Activated CD4-positive, alpha-beta T cell treated with anti-CD3 and anti-CD28 coated beads, Interleukin-2, amount 50 U/mL, for 1 hour (primary cell): ENCODE measurements at places on chromosomes 2 and 18.

DNA sequence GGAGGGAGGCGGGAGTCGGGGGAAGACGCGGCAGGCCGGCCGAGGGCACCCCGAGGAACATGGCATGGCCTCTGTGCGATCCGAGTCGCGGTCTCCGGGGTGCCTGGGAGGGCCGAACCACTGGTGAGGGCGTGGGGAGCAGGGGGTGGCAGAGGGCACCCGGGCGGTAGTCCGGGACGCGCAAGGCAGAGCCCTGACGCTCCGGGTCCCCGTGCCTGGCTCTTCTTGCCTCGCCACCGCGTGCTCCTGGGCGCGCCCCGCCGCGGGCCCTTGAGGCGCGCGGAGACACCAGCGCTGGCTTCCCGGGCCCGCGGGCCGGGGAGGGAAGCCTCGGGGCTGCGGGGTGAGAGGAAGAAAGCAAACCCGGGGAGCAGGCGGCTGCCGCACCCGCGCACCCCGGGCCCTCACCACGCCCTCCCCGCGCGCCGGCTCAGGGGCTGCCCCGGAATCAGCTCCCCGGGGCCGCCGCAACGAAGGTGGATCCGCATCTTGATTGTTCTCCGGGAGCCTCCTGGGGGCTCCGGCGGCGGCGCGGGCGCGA is 4.3 kb downstream of the SOX11 start:
- no peak for DNase-seq

GRCh38 chr2:27058210-27058609 is 6.7 kb downstream of the AGBL5 start:
- no peak for DNase-seq

- DNase-seq = no peak
These were observed 399.8 kb upstream of the ST6GAL2 start for GRCh38 chr2:107285621-107286299.

- peak; percentile 17 for DNase-seq
These were observed 79.0 kb downstream of the CIB4 start for GRCh38 chr2:26561918-26562810.

DNA sequence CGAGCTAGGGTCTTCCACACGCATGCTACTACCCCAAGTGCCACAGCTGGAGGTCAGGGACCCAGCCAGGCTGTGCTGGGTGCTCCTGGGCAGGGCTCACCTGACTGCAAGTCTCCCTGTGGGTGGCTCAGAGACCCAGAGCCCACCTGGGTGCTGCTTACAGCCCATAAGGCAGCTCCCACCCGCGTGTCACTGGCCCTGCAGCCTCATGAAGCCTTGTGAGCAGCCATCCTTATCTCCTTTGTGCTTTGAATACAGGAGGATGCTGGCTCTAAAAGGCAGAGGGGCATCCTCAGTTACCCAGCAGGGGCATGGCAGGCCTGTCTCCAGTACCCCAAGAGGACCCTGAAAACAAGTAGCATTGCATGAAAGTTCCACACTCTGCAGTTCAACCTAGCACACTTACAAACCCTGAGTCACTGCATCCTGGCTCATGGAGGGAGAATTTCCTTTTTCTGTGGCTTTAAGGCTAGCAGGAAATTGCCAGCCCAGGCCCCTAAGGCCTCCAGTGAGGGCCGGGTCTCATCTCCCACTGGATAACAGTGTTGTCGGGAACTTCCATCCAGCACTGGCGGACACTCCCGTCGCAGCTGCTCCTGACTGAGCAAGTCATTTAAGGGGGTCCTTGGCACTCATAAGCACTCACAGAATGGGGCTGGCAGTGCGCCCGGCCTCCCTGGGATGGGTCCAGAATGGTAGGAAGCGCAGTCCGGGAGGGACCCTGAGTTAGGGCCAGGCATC is 137.1 kb downstream of the RPIA start:
- no peak for DNase-seq

DNA sequence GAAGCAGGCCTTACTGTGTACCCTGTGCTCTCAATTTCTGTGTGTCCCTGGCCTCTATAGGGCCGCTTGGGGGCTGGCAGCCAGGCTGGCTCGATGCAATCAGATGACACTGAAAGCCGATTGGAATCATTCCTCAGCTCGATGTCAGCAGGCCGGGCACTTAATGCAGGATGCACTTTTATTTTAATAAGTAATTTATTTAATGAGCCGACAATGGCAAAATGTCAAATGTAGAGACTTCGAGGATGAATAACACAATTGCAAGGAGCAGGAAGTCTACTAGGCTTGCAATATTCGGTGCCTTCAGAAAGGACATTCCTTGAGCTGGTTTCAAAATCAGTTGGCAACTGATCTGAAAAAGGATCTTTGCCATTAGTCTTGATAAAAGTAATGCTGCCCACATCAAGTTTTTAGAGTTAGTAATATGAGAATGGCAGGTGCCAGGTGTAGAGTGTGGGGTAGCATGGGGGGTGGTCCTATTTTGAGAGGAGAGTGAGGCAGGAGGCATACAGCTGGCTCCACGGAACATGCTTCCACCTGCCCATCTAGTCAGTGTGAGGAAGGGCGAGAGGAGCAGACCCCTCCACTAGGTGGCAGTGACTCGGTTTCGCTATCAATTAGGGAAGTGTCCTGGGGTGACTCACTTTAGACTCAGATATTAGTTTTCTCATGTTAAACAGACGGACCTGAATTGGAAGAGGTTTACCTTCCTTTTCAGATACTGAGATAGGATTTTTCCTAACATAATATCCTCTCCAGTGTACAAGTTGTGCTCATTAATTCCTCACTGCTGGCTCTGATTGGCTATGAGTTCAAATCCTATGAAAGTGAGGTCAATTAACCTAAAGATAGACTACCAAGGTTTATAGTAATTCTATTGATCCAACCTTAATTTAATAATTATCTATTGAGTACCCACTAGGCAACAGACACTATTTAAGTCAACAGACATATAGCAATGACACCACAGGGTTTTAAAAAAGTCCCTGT is 80.9 kb downstream of the NABP1 start:
- DNase-seq = peak; percentile 44

- no peak for DNase-seq
These were observed 21.9 kb downstream of the TMEM177 start for GRCh38 chr2:119700866-119701265.

DNA sequence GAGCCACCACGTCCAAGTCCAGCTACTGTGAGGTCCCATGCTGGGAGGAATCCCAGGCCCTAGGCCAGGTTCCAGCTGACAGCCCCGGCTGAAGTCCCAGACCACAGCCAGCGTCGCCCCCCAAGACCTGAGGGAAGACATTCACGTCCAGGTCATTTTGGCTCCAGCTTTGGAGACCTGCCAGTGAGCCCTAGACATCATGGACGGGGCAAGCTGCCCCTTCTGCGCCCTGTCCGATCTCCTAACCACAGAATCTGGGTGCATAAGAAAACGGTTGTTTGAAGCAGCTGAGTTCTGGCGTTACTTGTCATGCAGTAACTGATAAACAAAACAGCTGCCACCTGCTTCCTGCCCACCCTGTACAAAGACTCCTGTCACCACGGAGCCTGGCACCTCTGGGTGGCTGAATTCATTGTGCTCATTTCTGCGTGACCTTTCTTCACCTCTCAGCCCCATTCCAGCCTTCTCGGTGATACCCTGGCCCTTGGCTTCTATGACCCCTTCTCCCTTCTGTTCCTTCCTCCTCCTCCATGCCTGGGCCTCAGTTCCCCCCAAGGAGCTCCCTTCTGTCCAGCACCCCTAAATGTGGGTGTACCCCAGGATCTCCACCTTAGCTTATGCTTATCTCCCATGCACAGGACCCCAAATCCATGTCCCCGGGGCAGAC is 72.6 kb upstream of the SMAD7 start:
- no peak for DNase-seq

GRCh38 chr2:34523958-34524514 is 924.9 kb upstream of the FAM98A start:
- no peak for DNase-seq

DNA sequence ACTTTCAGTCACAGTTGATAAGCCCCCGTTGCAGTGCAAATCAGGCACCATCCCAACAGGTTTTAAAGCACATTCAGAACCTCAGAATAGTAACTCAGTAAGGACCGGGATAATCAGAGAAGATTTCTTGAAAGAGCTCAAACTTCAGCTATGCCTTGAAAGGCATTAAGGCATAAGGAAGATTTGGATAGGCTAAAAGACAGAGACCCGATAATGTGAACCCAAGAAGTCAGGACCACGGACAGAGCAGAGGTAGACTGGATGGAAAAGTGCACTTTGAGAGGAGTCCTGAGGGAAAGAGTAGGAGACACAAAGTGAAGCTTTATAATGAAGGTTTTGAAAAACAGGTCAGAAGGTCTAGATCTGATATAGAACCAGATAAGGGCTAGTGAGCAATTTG is 36.9 kb upstream of the KLF7 start:
- no peak for DNase-seq

GRCh38 chr2:74843899-74844298 is 10.0 kb downstream of the HK2 start:
- no peak for DNase-seq

DNA sequence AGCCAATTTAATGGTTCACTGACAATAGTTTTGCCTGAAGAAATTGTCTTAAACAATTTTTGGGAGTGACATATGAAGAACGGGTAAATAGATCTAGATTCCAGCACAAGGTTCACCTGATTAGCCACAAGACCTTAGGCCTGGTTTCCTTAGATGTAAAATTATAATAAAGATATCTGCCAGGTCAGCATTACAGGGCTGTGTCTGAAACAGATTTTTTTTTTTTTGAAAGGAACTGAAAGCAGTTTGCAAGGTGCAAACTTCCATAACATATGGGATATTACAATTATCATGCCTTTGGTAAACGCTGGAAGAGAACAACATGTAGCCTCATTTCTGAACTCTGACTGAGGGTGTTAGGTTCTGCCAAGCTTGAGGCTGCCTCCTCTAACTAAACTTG is 599.4 kb downstream of the ERBB4 start:
- DNase-seq = no peak

DNA sequence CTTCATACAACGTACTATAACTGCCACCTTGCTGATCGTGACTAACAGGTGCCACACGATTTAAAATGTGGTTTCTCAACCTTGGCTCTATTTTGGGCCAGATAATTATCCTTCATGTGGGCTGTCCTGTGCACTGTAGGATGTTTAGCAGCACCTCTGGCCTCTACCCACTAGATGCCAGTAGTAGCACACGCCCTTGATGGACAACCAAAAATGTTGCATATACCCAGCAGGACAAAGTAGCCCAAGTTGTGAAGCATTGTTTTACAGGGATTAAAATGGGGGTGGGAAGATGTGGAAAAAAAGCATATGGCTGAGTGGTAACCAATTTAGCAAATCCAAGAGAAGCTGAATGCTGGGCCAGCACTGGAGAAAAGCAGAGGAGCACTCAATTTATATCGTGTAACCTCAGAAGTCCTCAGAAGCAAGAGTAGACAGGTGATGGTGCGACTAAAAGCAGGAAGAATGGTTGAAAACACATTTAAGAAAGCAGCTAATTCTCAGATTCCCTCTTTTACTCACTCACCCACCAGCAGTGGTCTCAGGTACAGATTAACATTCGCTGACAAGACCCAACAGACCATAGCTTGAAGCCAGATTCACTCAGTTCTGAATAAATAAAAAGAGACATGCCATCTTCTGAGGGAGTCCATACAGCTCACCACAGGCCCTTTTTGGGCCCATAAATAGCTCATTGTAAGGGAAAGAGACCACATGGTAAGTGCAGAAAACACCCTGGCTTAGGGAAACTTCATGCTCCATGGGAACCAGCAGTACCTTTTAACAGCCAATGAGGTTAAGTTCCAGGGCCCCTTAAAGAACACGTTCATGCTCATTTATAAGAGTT is 50.6 kb downstream of the RAPH1 start:
- peak; percentile 53 for DNase-seq

DNA sequence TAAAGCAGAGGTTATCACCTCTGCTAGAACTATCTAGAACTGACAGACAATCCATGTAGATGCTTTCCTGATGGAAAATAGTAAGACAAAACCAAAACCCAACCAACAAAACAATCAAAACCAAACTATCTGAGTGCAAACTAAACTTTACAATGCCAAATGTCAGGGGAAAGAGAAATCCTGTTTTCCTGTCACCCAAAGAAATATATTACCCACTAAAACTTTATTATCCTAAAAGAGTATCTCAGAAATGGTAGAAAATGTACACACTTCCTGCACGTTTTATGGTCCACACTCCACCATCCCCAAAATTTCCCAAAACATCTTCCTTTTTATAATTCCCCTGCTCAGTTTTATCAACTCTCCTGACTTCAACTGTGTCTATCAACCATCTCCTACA is 29.9 kb downstream of the SP3 start:
- no peak for DNase-seq

DNA sequence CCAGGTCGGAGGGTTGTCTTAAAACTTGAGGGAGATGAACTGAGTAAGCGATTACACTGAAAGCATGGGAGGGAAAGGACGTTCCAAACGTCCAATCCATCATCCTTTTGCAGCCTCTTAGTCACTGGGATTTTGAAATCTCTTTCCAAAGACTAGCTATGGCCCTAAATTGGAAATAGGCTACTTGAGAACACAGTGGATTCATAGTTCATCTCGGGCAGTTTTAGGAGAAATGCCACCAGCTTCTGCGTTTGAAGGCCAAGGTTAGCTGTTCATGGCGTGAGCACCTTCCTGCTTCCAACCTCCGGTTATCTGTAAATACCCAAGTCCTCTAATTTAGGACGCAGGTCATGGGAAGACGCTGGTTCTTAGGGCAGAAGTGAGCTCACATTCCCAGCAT is 821 bp upstream of the EML6 start:
- no peak for DNase-seq

- no peak for DNase-seq
These were observed 38.9 kb upstream of the FBXO11 start for GRCh38 chr2:47945046-47945781.

- no peak for DNase-seq
These were observed 4.3 kb downstream of the UGT1A9 start for GRCh38 chr2:233676046-233676445.

- DNase-seq = no peak
These were observed 103.2 kb downstream of the KLHL14 start for GRCh38 chr18:32669549-32670165.

DNA sequence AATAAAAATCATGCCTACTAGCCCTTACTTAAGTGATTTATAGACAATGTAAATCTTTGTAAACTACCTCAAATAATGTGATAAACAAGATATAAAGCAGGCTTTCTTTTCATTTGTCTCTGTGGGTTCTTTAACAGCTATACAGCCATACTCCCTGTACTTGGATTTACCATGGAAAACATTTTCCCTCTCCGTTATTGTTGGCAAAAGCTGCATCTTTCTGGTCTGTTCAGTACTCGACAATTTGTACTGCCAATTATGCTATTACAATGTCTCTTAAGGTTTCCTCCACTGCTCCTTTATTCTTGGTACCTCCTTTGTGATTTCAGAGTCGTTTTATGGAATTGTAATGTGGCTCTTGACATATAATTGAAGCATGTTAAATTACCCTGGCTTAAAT is 426.3 kb upstream of the PKDCC start:
- no peak for DNase-seq
